C1 segment of cervical spinal cord (tissue), 14 donors: ENCODE measurements at places on chromosomes 12 and 14.

DNA sequence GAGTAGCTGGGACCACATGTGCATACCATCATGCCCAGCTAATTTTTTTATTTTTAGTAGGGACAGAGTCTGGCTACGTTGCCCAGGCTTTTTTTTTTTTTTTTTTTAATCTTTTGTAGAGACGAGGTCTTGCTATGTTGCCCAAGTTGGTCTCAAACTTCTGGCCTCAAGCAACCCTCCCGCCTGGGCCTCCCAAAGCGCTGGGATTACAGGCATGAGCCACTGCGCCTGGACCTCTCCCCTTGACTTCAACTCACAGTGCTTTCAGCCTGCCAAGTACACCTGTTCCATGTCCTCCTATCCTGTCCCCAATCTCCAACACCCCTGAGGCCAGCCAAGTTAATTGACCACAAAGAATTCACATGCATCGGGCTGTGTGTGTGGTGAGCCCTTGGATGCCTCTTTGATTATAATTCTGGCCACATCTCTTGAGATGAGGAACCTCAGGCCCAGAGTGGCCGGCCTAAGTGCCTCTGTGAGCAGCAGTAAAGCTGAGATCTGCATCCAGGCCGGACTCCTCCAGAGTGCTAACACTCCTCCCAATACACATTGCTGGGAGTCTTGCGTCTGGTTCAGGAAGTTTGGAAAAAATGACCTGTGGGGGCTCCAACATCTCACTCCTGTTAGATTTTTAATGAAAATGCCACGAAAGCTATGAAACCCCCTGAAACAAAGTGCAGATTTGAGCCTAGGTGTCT lies 6.8 kb downstream of the RAB35 start:
- no peak for DNase-seq

DNA sequence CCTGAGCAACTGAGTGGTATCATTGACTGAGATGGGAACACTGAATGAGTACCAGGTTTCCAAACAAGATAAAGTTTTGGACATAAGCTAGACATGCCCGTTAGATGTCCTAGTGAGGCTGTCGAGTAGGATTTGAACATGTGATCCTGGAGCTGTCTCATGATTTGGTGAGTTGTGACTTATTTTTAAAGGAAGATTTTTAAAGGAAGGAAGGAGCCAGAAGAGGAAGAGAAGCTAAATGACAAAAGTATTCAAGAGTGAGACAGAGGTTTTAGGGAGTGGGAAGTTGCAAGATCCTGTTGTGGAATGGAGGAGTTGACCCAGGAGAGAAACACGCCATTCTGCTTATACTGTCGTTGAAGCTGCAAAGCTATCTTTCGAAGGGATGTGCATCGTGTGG lies 82.1 kb downstream of the SAMD4A start:
- DNase-seq = no peak

GRCh38 chr12:6167327-6168280 lies 32.6 kb upstream of the CD9 start:
- DNase-seq = no peak

- peak; percentile 92 for DNase-seq
Measured at GRCh38 chr12:133130038-133130807, at the start of the genes ZNF10 and ZNF891. Gene ZNF10 (plus strand): TSS chr12:133130627. CDS start chr12:133144493, 13,866 bp downstream. Gene ZNF891 (minus strand): TSS chr12:133130274. CDS start chr12:133121918, 8,356 bp downstream.

GRCh38 chr12:12606781-12607589 lies 4.7 kb upstream of the CREBL2 start:
- DNase-seq = no peak

- no peak for DNase-seq
Measured at GRCh38 chr12:92745856-92746550, 43.2 kb downstream of the PLEKHG7 start.

DNA sequence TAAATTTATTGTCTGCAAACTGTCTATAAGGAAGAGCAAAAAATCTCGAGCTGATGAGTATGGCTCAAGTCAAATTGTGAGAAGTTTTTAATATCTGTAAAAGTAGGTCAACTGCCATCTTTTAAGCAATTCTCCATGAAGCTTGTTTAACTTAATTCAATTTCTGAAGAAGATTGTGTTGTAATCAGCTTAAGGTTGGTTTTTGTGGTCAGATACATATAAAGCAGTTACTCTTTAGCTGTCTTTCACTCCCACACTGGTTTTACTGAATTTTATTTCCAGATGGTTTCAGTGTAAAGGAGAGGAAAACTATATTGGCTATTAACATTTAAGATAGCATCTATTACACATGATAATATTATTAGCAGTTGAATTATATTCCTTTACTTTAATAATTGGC lies 1165.1 kb downstream of the SLC16A7 start:
- DNase-seq = no peak
